ENCODE measurements at places on chromosomes 16 and 17.

DNA sequence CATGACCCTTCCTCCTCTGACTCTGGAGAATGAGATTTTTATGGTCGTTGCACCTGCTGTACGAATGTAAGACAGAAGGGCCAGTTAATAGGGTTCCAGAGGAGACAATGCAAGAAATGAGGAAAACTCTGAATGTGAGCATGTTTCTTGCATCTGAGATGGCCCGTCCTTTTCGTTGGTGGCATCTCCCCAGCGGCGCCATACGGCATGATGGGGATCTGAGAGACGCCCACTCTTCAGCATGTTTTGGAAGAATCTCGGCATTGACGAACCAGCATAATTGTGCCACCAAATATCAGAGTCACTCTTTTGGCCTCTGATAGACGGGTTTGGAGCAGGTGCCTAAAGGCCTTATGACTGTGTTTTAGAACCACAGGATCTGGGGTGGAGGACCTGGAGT, 126.5 kb upstream of the RCVRN start:
- DNase-seq, result no peak

DNA sequence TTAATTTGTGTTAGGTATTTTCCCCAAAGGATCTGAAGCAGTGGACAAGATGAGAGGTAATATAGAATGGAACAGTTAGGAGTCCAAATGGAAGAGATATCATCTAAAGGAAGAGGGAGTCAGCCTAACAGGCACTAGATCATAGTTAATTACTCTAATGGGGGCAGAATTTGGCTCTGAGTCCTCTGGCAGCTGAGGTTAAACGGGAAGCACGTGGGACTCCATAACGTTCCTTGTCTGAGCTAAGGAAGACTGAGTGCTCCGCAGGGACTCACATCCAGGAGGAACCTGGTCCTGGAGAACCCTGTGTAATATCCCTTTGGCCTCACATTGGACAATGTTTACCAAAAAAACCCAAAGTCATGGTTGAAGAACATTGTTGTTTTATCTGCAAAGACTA, 46.6 kb upstream of the TEX2 start:
- DNase-seq, result no peak

DNA sequence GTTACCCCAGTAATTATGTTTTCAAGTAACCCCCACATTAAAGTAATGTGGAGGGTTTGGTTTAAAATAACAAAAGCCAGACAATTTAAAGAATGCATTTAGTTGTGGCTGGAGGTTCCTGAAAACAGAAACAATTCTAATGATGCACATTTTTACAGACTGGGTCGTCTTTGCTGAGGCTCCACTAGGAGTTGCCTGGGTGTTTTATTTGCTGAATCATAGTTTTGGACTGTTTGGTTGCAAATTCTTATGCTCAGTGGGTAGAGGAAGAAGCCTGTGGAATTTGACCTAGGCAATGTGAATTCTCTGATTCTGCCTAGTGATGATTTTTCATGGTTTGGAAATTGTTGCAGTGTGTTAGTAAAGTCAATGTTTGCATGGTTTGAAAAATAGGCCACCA, 16.3 kb downstream of the SHISA9 start:
- no peak for DNase-seq

DNA sequence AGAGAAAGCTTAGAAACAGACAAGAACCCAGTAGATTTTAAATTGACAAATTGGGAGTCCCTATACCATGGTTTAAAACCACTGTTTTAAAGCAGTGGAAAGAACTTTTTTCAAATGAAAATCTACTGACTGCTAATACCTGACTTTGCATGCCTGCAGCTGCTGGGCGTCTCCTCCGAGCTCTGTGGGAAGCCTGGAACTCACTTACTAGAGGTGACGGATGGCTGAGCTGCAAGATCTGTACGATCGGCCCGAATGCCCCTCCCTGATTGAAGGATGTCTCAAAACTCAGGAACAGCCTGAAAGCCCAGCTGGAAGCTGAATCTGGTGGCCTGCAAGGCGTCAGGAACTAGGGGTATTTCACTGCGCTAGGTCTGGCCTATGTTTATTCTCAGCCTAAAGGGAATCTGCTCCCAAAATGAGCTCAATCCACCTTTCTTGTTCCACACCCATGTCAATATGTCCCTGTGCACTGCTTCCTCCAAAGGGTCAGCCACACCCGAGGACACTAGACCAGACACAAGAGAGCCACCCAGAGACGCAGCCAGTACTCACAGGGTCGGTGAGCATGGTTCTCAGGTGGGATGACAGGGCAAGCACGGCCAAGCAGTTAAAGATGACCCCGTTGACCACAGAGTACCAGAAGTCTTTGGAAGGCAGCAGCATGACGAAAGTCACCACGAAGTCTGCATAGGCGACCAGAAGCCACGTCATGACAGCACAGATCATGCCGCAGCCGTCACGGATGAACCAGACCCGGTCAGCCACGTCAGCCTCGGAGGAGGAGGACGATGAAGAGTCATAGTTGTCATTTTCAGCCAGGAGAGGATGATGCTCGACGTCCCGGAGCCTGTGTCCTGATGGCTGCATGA, 21.4 kb downstream of the ZDHHC7 start:
- no peak for DNase-seq

DNA sequence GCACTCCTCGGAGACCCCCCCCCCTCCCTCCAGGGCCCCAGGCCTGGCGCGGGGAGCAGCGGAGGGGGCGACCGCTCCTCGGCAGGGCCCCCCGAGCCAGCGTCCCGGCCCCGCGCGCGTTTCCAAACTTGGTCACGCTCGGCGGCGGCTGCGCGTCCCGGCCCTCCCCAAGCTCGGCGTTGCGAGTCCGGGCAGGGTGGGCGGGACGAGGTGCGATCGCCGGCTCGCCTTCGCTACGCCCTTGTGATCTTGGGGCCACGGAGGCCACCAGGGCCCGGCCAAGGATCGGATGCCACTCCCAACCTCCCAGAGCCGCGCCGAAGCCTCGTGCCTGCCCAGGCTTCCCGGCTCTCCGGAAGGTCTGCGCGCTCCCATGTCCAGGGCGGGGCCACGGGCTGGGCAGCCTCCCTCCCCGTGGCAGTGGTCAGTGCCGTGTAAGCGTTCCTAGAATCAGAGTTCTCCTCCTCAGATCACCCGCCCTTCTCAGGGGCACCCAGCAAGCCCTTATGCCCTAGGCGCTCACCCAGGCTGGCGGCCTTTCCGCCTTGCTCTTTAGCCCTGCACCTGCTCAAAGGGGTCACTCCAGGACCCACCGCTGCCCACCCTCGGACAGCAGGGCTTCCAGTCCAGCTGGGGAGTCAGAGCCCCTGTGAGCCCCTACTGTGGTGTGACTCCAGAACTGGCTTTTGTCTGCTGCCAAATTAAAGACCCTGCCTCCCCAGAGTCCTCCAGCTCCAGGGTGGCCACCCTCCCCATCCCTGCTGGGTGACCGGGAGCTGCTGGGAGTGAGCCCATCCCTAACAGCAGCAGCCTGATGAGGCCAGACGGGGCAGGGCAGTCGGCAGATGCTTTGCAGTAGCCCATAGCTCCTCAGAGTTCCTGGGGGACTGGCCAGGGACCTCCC, 12.2 kb upstream of the MRPS23 start:
- DNase-seq, result no peak

GRCh38 chr17:73066148-73066884, 26.2 kb downstream of the SLC39A11 start:
- no peak for DNase-seq

DNA sequence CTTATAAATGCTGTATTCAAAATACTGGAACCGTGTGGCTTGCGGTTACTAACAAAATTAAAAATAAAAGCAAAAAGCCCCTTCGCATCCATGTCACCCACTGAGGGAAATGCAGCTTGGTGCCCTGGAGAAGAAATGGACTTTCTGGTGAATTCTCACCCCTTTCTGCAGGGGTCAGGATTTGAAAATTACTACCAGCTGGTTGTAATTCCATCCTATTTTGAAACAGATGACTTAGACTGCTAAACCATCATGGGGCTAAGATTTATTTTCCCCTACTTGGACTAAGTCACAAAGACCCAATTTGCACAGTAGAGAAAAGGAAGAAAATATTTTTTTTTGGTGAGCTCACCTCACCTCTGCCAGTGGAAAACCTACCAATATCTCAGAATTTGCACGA, 111.4 kb upstream of the MYOCD start:
- DNase-seq, result no peak

DNA sequence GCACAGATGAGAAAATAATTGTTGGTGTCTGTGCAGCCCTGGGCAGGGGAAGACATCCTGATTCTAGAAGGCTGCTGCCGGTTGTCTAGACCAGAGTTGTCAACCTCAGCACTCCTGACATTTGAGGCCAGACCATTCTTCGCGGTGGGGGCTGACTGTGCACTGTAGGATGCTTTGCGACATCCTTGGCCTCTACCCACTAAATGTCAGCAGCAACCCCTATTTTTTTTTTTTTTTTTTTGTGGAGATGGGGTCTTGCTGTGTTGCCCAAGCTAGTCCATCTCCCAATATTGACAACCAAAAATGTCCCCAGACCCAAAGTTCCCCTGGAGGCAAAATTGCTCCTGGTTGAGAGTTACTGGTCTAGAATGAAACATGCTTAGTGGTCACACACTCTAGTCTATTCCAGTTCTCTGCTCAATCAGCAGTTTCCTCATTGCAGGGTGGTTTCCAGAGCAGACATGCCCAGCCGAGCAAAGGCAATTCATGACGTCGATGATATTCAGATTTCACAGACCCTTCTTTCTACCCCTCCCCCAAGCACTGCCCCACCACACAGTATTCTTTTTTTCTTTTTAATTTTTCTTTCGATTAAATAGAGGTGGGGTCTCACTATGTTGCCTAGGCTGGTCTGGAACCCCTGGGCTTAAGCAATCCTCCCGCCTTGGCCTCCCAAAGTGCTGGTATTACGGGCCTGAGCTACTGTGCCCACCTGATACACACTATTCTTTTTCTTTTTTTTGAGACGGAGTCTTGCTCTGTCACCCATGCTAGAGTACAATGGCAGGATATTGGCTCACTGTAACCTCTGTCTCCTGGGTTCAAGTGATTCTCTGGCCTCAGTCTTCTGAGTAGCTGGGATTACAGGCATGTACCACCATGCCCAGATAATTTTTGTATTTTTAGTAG, 9.0 kb downstream of the C17orf99 start:
- DNase-seq, result no peak

GRCh38 chr17:48523010-48523409, 7.8 kb downstream of the HOXB1 start:
- DNase-seq, result no peak

Measured in T-helper 1 cell (primary cell).